H1 (cell line): ENCODE measurements at places on chromosomes 2 and 18.

DNA sequence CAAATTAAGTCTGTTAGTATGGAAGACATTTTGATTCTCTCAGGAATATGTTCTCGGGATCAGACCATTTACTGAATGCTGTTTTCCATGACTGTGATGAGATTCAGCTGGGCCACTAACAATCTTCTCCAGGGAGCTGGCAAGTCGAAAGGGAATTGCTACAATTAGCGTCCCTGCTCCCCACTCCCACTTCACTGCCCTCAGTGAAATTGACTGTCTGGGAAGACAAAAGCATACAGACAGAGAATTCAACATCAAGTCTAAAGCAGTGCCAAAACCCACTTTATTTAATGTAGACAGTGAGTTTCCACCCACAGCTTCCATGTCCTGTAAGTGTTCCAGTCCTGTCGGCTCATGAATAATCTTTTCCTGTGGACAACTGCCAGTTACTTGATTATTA is 34.0 kb upstream of the COL3A1 start:
- no peak for DNase-seq

- no peak for DNase-seq
These were observed 121.2 kb downstream of the TXNL1 start for GRCh38 chr18:56517196-56517595.

DNA sequence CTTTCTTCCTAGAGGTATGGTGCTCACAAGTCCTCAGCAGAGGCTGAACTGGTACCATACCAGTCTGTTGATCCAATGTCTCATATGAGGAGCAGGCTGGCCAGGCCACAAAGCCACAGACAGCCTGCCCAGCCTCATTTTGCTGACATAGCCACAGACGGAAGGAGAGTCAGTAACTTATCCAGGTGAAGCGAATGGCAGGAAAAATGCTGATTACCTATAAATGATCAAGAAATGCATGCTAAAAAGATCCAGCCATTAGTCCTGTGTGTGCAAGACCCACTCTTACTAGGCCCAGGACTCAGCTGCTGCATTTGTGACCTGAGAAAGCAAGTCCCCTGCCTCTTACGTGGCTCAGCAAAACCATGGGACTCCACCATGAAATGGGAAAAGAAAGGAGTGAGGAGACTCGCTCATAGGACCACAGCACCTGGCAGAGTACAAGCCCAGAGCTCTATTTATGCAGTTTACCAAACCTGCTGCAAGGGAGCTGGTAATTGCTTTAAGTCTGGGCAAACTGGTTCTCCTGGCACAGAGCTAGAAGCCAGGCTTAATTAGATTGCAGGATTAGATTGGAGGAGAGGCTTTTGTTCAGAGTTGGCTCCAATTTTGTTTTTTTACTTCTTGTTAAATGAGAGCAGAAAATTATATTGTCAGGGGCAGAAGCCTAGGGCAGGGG is 19.0 kb downstream of the RHOB start:
- DNase-seq, result no peak

- DNase-seq, result no peak
These were observed 178.7 kb downstream of the NCKAP5 start for GRCh38 chr2:133389569-133389968.

DNA sequence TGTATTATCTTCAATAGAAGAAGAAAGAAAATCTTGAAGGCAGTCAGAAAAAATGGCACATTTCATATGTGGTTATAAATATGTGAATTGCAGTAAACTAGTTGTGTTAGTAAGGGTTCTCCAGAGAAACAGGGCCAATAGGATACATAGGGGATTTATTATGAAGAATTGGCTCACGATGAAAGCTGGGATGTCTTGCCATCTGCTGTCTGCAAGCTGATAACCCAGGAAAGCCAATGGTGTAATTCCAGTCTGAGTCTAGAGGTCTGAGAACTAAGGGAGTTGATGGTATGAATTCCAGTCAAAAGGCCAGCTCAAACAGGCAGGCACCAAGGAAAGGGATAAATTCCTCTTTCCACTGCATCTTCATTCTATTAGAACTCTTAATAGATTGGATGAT is 362.4 kb downstream of the KCNJ3 start:
- no peak for DNase-seq
